ENCODE measurements at places on chromosomes 6 and 20.

- no peak for DNase-seq
Observed at GRCh38 chr6:160714731-160715316, 12.8 kb downstream of the PLG start.

DNA sequence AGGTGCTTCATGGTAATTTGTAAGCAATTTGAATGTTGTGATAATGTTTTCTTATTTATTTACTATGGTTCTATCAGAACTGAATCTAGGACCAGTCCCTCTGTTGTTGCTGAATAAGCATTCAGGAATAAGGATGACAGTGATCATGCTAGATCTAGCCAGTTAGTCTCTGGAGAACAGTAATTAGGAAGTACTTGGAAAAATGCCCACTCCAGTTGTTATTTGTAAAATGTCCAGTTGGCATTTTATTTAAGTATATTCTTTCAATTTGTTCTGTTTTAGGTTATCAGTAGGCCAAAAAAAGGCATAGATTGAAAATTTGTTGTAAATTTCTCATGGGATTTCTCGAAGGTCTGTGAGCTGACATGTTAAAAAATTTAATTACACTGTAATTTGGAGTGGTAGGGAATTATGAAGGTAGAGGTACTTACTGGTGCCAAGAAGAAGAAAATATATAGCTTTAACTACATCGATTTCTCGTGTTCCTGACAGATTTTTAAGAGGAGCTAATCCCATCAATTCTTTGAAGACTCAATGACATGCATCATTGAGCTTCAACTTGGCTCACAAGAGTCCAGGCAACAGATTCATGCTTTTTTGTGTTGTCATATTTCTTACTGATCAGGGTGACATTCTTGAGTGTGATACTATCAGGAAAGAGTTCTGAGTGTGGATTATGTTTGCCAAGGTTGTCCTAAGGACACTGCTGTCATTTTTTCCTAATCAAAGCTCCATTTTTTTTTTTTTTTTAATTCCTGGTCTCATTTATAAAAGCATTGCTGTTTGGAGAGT, 177.3 kb downstream of the CARMIL1 start:
- no peak for DNase-seq

DNA sequence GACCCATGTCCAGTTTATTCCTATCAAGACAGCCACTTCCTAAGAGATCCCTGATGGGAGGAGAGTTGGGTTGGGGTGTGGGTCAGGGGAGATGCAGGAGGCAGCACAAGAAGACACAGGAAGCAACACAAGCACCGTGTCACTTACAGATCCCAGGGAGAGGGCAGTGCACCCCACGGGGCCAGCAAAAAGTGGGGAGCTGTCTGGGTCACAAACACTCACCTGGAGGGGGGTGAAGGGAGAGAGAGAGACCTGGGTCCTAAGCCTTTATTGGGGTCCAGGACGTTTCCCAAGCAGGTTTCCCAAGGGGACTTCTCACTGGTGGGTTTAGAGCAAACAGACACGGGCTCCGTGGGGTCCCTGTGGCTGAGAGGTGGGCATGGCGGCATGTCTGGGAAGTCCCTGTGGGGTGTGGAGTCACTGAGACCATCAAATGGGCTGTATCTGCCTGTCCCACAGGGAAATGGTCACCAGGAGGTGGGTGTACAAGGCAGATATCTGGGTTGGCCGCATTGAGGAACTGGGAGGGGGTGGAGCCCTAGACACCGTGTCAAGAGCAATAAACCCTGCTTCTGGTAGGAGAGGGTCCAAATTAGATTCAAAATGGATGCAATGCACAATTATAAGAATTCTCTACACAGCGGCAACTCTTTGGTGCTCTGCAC, 1.6 kb upstream of the CD93 start:
- no peak for DNase-seq

- DNase-seq, result no peak
Observed at GRCh38 chr6:33318426-33319073, 1.0 kb upstream of the ZBTB22 start.
